ENCODE measurements at places on chromosomes 3 and 15.

- no peak for DNase-seq
These were observed 23.6 kb downstream of the ZBTB38 start for GRCh38 chr3:141391991-141392316.

DNA sequence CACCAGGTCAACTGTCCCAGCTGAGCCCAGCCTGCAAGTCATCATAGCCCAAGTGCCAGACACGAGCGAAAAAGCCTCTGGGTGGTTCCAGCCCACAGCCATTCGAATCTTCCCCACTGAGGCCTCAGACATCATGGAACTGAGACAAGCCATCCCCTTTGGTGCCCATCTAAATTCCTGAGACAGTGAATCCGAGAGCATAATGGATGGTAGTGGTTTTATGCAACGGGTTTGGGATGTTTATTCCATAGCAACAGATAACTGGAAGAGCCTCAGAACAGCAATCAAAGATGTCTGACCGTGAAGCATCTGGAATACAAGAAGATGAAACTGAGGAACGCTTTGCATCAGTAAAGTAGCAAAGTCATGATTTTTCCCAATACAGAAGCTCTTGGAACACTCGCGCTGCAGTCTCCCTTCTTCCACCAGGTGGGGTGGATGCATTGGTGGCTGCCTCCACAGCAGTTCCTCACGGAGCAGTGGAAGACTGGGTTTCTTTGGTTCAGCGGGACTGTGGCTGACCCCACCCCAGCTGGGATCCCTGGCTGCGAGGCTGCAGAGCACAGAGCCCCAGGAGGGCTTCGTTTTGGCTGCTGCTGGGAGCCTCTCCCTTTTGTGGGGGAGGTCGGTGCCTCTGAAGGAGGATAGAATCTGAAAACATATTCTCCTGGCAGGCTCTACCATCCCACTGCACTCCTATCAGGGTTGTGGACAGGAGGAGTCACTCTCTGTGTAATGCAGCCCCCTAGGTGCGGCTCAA, 26.4 kb upstream of the PDE8A start:
- DNase-seq = no peak

- DNase-seq = peak; percentile 8
These were observed 16.8 kb upstream of the MCCC1 start for GRCh38 chr3:183116025-183116614.

DNA sequence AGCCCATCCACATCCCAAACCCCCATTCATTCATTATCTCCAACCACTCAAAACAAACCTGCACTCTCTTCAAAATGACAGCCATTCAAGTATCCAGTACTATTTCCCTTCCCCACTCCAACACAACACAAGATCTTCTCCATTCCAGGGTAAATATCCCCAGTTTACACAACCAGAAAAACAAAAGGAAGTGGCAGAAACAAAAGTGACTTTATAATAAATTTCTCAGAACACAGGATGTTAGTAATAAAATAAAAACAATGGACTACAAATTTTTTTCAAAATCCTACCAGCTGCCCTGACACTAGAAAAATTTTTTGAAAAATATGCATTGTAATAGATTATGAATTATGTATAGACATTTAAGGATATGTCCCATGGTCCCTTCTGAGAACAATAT, 14.2 kb downstream of the CPA3 start:
- DNase-seq = no peak

DNA sequence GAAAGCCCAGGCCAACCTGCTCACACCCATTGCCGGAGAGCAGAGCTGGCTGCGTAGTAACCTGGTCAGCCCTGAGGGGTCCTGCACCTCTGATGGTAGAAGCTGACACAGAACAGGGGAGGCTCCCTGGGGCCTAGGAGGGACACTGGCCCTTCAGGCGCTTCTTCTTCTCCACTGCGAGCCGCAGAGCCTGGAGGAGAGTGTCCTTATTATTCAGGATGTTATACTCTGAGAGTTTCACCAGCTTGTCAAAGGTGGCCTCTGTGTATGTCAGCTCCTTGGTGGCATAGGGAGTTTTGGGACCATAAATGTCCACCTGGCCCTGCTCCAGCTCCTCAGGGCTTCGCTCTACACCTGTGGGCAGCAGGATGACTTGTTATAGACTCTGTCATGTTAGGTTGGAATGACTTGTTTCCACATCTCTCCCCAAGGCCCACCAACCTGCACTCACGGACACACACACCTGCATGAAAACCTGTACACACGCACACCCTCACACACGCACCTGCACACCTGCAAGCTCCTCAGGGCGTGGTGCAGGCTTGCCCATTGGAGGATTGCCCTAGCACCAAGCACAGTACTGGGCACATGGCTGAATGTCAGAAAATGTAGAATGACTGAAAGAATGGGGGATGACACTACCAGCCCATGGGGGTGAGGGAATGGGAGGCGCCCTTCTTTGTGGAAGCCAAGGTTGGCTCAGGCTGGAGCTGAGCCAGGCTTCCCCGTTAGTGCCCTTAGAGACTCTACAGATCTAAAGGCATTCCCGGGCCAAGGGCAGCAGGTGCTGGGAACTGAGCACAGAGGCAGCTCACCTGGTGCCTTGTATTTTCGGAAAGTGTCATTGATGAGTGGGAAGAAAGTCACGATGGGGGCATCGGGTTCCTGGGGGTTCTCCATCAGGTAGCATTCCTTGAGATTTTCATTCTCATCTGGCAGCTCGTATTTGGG, 11.5 kb upstream of the EHD4 start:
- no peak for DNase-seq

GRCh38 chr15:74958320-74958907, 1.8 kb upstream of the RPP25 start:
- DNase-seq = no peak

GRCh38 chr3:28476194-28476593, 127.6 kb upstream of the AZI2 start:
- DNase-seq = no peak

DNA sequence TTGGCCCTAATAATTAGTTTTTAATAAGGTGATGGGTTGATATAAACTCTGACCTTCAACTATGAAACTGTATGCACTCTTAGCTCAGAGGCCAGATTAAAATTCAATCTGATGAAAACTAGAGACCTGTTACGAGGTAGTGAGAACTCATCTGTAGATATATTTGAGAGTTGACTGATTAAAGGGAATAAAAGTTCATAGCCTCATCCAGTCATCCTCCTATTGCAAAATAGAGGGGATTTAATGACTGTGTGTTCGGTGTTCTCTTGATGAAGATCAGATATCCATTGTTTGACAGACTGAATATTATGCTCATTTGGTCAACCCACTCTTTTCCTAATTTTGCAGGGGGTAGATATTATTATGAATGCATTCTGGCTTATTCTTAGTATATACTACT, 23.3 kb upstream of the PLCL2 start:
- no peak for DNase-seq

- no peak for DNase-seq
These were observed 102.7 kb upstream of the MEIS2 start for GRCh38 chr15:37203050-37203449.

GRCh38 chr3:166195808-166196207, 358.6 kb upstream of the BCHE start:
- DNase-seq = no peak

- peak; percentile 27 for DNase-seq
These were observed 4.3 kb downstream of the SLCO3A1 start for GRCh38 chr15:91857772-91858171.

DNA sequence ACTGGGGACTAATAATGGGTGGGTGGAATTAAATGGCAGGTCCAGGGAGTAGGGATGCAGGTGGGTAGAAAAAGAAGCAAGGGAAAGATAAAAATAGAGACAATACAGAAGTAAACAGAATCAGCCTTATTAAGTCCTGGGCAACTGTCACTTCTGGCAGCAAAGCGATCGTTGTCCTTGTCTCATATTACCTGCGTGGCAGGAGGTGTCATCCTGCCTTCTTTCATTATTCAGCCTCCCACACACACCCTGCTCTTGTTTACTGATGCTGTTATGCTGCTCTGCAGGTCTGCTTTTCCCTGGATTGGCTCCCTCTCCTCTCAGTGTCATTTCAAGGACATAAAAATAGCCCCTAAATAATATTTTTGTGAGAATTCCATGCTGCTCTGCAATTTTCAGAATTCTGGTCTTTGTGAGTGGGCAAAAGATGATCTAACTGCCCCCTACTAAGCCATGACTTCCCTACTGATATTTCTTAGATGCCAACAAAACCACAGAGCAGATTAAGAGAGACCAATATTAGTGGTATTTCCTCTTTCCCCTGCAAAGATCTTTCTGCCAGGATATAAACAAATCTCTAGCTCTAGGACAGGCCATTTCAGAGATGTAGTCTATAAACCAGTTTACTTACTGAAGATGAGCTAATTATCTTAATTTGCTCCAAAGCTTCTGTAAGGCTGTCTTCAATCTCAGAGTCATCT, 8.5 kb downstream of the VEPH1 start:
- no peak for DNase-seq

DNA sequence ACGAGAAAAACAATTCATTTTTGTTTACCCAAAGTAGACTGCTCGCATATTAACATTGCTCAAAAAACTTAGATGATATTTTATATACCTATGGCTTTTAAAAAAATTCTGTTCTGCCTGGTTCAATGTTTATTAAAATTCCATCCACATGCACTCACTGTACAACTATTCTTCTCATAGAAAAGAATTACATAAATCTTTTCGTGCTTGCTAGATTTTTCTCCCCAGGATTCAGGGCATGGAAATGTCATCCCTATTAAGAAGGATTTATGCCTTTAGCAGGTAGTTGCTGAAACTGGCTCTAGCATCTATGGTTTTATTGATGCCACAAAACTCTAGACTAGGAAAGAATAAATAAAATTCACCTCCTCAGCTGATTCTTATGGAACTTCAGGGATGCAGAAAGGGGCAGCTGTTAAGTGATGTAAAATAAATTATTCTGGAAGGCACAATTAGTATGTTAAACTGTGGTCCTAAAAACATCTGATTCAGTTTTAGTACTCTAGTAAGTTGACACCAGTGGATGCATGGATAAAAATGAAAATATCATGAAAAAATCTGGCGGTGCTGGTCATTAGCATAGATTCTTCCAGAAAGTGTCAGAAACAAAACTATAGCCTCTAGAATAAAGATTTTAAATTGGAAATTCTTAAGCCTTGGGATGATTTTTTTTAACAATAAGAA, 41.6 kb downstream of the AAGAB start:
- DNase-seq = no peak

- DNase-seq = no peak
These were observed 11.1 kb upstream of the PSTPIP1 start for GRCh38 chr15:76983590-76984375.

GRCh38 chr3:169041677-169042171, 621.8 kb downstream of the MECOM start:
- no peak for DNase-seq

GRCh38 chr15:22786868-22787698, 639 bp downstream of the NIPA1 start:
- no peak for DNase-seq

- DNase-seq = no peak
These were observed 129.0 kb downstream of the RPL22L1 start for GRCh38 chr3:170740726-170741591.

DNA sequence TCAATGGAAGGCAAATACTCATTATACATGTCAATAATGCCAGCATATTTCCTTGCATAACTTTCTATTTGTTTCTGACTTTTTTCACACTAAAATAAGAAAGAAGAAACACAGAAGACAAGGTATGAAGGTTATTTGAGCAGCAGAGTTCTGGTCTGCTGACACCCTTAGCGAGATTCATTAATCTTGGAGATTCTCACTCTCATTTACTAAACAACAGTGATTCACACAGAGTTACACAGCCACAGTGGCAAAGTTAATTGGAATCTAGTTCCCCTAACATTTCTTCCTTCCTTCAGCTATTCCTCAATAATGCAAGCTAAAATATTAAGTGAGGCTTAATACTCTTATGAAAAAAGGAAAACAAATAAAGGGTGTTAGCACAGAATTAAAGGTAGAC, 1044.0 kb downstream of the IGSF11 start:
- no peak for DNase-seq

GRCh38 chr3:112602217-112602838, 38.6 kb downstream of the CCDC80 start:
- no peak for DNase-seq

DNA sequence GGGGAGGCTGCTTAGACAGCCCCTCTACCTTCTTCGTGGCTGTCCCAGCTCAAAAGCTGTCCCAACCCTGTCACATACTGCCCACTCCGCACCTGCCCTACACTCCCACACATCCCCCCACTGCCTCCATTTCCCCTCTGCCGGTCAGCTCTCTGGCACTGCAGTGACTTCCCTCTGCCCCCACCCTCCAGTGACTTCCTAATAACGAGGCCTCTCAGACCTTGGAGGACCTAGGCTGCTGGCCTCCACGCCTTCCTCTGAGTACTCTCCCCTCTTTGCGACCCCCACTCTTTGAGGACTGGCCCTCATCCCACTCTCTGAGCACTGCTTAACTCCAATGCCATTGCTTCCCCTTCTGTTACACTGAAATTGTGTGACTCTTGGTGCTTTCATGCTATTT, 45.3 kb downstream of the KY start:
- DNase-seq = no peak

GRCh38 chr3:27990837-27991236, 250.6 kb upstream of the CMC1 start:
- no peak for DNase-seq

- DNase-seq = no peak
These were observed 9.1 kb upstream of the SEC11A start for GRCh38 chr15:84725001-84725491.
